ENCODE measurements at places on chromosomes 4 and X. TPM values are rescaled to one million over a fixed set of nuclear protein-coding genes. Genes with fewer than 3 reads are reported as not detected.

- DNase-seq = no peak
Measured at GRCh38 chr4:89306486-89307177, 968 bp downstream of the GPRIN3 start.

DNA sequence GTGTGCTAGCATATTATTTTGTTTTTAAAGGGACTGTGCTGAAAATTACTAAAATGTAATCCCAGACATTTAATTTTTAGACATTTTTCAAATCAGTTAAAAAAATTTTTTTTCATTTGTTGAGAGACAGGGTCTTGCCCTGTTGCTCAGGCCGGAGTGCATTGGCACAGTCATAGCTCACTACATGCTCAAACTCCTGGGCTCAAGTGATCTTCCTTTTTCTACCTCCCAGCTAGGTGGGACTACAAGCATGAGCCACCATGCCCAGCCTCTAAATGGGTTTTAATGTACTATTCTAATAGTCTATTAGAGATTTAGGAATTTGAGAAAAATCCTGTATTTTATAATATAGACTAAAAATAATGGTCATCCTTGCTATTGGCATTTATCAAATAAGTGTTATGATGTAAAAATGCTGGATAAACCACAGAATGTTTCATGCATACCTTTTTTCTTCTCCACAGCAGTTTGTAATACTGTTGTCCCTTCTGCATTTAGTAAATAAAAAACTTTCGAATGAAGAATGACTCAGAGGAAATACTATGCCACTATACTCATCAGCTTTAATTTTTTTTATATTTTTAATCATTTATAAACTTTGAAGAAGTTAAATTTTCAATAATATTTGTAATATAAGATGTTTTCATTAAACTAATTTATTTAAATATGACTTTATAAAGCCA is 29.9 kb downstream of the CPEB2 start:
- DNase-seq = no peak

KLHL13 gene
- total RNA-seq = 51.2 TPM

CXCL8 gene
- 5.1 TPM for total RNA-seq
